ENCODE measurements at places on chromosomes 7 and 10.

- no peak for DNase-seq
Observed at GRCh38 chr7:142228537-142229104, 29.2 kb downstream of the PRSS58 start.

DNA sequence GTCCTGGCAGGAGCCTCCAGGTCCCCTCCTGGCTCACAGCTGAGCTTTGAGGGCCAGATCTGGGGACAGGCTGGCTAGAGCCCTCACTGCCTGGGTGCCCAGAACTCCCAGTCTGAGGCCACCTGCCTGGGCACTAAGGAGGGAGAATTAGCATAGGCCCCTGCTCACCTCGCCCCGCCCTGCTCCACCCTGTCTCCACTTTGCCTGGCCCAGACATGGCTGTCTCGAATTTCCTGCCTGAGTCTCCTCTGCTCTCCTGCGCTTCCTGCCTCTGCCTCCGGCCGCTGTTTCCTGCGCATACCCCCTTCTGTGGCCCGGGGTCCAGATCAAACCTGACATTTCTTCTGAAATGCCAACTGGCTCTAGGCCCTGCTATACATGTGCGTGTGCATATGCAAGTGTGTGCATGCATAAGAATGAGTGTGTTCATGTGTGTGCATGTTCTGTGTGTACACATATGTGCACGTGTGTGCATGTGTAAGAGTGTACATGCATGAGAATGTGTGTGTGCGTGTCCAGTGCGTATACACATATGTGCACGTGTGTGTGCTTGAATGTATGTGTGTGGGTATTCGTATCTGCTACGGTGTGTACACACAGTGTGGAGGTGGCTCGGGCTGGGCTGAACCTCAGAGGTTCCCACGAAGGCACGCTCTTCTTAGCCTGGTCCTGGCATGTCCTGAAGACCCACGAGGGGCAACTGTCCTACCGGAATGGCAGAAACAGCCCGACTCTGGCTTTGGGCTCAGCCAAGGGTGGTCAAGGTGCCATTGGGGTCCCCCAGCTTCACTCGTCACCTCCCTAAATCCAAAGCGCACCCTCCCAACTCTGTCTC is 64.9 kb downstream of the MYL10 start:
- no peak for DNase-seq

DNA sequence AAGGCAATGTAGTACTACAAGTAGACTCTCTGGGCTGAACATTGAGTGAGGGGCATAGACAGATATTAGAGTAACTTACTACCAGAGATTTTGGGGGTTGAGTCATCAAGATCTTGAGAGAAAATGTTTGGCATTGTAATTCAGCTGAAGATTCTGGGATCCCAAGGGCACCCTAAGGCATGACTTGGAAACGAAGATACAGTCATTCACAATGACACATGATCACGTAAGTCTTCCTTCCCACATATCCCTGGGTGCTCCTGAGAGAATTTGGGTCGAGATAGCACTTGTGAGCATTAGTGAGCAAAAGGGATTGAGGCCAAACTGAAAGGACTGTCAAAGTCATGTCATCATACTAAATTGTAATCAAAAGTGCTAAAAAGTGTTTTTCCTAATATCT is 192.5 kb upstream of the PCLO start:
- DNase-seq, result no peak

GRCh38 chr10:103442031-103442461 is 10.1 kb downstream of the CALHM2 start:
- DNase-seq, result no peak

DNA sequence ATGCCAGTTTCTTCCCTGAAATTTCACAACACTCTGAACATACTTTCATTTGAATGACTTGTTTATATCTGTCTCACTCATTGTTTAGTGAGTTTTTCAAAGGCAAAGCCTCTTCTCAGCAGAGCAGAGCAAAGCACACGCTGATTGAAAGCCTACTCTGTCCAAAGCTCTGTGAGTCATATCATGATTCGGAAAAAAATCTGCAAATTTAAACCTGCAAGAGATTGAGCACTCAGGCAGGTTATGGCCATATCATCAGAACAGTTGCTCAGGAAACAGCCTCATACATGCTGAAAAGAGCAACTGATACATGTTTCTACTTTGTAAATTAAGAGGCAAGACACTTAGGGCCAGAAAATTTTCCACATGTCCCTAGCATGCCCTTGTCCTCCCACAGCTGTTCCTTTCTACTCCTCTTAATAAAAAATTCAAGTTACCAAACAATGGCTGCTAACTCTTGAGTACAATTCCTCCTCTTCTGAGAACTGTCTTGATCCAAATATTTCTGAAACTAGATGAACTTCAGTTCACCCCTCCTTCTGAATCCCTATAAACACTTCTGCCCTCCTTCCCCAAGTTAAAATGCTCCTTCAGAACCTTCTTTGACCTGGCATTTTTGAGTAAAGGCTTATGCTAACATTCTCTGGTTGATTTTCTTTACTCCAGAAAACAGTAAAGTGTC is 140.6 kb upstream of the HPS1 start:
- no peak for DNase-seq

DNA sequence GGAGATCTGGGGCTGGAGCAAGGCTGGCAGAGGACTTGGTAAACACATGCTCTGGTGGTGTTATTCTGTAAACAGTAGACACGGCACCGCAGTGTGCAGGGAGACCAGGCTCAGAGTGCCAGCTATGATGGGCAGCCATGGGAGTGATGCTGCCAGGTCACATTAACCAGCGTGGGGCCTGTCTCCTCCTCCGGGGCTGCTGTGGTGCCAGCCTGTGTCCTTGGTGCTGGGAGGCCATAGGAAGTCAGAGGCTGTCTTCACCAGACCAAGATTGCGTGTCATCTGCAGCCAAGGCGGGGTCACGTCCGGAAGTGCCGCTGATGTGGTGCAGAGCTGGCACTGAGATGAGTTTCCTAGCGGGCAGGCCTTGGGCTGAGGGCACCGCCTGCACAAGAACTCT is 236.0 kb downstream of the GLRX3 start:
- DNase-seq, result no peak

Data from DND-41 (cell line).